NCI-H146 (cell line): ENCODE measurements at places on chromosomes 11 and 22.

DNA sequence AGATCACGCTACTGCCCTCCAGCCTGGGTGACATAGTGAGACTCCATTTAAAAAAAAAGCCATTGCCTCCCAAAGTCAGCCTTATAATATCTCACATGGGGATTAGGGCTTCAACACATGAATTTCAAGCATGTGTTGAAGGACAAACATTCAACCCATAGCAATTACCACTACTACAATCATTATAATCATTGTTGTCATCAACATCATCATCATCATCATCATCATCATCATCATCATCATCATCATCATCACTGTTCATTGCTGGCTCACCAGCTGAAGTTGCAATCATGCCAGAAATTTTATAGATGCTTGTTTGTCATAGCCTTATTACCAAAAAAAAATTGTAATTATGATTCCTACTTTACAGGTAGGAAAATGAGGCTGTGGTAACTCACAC, 762.9 kb downstream of the METTL15 start:
- DNase-seq, result no peak

- no peak for DNase-seq
Observed at GRCh38 chr11:75144716-75145014, 6.2 kb upstream of the SLCO2B1 start.

DNA sequence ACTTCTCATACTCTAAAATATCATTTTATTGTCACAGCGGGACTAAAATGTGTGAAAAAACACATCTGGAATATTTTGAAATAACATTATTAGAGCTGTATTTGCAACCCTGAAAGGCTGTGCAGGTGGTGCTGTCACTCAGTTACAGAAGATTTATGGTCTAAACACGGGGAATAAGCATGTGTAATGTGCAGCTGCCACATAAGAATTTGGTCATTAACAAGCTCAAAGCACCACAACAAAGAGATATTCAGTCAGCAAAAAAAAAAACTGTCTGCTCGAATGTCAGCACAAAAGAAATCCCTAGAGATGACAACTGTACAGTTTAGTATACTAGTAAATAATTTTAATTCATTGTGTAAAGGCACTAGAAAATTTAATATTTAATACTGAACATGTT, 31.3 kb downstream of the TMEM123 start:
- peak; percentile 74 for DNase-seq

GRCh38 chr11:121964591-121964990, 151.4 kb downstream of the BLID start:
- no peak for DNase-seq

GRCh38 chr11:28505232-28505631, 397.0 kb downstream of the METTL15 start:
- no peak for DNase-seq

GRCh38 chr11:30853439-30853838, 267.3 kb upstream of the MPPED2 start:
- DNase-seq, result no peak
